ENCODE measurements at places on chromosomes 5 and 9.

GRCh38 chr9:131992906-131993657 lies 86.6 kb downstream of the MED27 start:
- no peak for DNase-seq

DNA sequence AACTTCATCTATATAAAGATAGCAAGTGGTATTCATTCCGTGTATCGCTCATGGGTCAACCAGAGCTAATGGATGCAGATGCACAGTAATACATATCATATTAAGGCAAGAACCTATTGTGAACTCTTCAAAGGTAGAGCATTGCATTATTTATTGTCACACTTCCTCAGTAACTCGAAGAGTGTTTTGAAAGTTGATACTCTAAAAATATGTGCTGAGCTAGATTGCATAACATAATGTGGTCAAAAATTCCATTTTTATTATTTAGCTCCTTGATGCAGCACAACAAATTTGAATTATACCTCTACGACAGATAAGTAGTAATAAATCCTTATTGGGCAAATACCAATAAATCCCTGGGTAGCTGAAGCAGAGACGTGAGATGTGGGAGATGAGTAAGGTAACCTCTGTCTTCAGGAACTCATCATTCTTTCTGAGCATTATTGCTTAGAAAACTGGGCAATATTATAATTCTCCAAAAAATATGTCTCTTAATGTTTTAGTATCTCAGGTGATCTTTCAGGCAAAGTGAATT lies 70.3 kb downstream of the CDH18 start:
- no peak for DNase-seq

DNA sequence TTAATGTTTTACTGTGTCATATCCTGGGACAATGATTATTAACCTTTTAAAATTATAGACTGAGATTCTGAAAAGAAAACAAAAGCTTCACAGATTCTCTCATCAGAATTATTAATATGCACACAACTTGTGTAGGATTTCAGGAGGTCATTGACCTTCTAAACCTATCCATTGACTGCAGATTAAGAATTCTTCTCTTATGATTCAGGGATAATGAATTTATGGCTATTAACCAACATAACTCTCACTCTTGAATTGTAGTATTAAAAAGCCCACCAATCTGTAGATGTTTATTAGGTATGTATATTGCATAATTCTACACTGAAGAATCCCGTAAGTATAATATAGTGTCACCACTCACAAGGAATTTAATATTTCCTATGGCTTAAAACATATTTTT lies 179.8 kb downstream of the PBX3 start:
- DNase-seq: no peak

DNA sequence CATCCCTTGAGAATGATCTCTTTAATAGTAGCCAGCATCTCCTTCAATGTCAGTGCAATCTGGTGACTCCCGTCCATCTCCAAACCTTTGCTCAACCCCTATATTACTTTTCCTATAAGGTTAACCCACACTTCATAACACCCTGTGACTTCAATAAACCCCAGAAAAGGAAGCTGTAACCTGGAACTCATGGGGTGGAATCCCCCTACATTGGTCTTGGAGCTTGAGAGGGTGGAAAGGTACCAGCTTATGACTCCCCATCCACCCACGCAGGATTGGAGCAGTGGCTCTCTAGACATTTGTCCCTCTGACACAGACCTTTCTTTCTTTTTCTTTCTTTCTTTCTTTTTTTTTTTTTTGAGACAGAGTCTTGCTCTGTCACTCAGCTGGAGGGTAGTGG lies 54.7 kb upstream of the ZFR start:
- DNase-seq: no peak

DNA sequence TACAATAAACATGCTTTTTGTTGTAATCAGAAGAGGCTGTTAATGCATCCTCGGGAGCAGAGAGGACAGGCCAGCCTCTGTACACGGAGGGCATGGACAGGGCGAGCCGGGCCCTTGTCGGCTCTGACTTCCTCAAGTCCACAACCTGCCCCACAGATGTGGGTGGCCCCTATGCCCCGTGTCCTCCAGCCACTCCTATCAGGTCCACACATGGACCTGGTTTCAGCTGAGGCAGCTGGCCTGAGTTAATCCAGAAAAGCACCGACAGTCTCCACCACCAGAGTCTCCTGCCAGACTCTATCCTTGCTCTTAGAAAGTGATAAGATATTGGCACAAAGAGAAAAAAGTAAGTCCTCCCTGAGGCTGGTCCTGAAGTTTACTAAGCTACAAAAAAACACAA lies 52.4 kb upstream of the PHYKPL start:
- no peak for DNase-seq

DNA sequence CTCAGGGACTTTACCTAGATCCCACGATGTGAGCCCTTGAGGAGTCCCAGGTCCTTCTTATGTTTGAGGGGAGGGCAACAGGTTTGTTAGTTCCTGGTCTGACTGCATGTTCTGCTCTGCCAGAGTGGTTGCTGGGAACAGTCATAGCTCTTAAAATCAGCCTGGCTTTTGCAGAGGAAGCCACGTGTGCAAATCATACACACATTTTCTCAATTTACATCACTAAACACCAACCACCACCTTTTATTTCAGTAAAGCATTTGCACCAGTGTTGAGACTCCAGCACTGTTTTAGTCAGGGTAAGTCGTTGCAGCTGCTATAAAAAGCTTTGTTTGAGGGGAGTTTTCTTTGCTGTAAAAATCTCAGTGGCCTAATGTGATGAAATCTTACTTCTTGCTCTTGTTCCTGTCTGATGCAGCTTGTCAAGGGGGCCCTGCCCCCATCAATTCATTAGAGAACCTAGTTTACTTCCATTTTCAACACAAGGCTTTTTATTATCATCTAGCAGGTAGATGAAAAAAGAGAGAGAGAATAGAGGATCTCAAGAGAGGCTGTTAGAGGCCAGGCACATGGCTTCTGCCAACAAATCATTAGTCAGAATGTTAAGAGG lies 70.3 kb upstream of the VCAN start:
- no peak for DNase-seq

DNA sequence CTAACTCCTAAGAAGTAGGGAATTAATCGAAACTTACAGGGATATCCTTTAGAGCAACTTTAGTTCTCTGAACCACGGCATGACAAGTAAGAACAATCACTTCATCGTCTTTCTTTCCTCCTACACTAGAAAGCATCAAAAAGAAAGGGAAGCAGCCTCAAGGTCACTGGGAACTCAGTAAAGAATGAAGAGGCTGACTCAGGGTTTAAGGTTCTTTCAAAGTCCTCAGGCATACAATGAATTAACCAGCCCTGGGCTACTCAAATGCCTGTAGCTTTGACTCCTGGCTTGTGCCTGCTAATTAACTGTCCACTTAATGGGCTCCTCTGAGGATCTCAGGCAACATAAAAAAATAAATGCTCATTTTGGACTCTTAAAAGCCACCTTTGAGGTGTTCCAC lies 102.0 kb downstream of the TRIM32 start:
- no peak for DNase-seq

DNA sequence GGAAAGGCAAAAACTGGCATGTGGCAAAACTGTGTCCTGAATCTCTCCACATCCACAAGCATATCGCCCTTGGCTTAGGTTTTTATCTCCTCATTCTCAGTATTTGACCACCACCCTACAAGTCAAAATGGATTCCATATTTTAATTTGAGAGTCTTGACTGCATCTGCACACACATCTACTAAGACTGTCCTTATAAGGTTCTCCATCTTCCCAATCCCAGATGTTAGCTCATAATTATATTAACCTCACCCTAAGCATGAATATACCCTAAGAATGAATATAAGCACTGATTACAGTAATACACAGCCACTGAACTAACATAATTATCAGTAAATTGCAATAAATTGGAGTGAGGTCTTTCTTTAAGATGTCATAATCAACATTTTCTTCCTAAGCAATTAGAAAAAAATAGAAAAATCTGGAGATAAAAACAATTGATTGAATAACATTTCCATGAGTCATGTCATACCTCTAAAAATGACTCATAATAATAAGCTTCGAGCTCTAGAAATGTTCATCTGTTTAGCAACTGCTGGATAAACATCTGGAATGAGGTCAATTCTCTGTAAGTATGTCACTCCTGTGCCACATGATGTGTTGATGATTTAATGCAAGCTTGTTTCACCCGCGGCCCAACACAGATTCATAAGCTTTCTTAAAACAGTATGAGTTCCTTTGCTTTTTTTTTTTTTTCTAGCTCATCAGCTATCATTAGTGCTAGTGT lies 39.9 kb upstream of the PAM start:
- DNase-seq: no peak
